ENCODE measurements at places on chromosomes 16 and 17.

GRCh38 chr16:83409347-83409746 is 398.4 kb upstream of the HSBP1 start:
- no peak for DNase-seq

- DNase-seq, result no peak
These were observed 624.3 kb downstream of the MAF start for GRCh38 chr16:78976212-78976611.

DNA sequence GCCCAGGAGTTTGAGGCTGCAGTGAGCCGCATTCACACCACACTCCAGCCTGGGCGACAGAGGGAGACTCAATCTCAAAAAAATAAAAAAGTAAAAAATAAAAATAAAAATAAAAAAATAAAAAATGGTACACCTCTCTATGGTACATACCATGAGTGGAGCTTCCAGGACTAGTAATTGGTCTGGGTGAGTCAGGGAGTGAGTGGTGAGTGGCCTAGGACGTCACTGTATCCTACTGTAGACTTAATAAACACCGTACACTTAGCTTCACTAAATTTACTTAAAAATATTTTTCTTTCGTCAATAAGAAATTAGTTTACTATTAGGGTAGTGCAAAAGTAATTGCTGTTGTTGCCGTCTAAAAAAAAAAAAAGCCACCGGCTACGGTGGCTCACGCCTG is 9.0 kb downstream of the CDH5 start:
- DNase-seq, result no peak

- peak; percentile 56 for DNase-seq
These were observed 6.0 kb upstream of the CPD start for GRCh38 chr17:30372755-30373154.

DNA sequence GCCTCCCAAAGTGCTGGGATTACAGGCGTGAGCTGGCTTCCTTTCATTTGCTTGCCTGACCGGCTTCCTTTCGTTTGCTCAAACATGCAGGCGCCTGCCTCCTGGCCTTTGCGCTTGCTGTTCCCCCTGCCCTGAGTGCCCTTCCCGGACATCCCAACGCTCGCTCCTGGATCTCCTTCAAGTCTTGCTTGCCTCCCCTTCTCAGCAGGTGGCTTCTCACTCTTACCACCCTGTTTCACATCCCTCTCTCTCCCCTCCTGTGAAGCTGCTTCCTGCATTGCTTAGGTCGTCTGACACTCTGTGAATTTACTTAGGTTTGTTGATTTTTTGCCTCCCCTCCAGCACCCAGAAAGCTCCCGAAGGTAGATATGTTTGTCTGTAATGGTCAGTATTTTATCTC is 25.6 kb upstream of the NDRG4 start:
- no peak for DNase-seq

- no peak for DNase-seq
These were observed 21.0 kb downstream of the VASN start for GRCh38 chr16:4392382-4393239.

GRCh38 chr17:35603674-35604073 is 16.6 kb downstream of the AP2B1 start:
- DNase-seq, result no peak

GRCh38 chr17:9230346-9230745 is 209.0 kb downstream of the NTN1 start:
- DNase-seq, result no peak
